ENCODE measurements at places on chromosomes 16 and 17.

- no peak overlapping the region for H3K27ac ChIP-seq
- no peaks in the 10 kb centered on the region for H3K27me3 ChIP-seq
- no peak overlapping the region for H3K4me3 ChIP-seq
- ATAC-seq, result no peak
- no peaks in the 10 kb centered on the region for H3K36me3 ChIP-seq
- H3K4me1 ChIP-seq, result no peaks in the 10 kb centered on the region
Observed at GRCh38 chr17:66165537-66166123, 26.3 kb downstream of the CEP112 start.

DNA sequence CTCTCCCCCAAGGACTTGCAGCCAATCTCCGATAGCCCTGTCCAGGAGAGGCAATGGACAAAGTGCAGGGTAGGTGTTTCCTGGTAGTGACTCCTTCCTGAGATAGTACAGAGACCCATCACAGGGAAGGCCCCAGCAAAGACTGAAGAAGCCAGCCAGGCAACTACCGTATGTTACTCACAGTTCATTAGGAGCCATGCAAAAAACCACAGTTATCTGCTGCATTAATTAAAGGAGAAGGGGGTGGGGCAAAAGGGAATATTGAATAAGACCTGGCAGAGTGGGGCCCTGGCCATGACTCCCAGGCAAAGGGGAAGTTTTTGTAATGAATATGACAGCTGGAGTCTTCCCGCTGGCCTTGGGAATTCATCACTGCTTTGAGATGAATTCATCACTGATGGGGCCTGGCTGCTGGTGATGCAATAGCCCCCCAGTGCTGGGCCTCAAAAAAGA lies 2.5 kb upstream of the SLC13A2 start:
- no peak overlapping the region for H3K4me3 ChIP-seq
- no peaks in the 10 kb centered on the region for H3K4me1 ChIP-seq
- ATAC-seq, result no peak

GRCh38 chr16:9859701-9860327 lies 322.4 kb downstream of the GRIN2A start:
- H3K36me3 ChIP-seq, result no peaks in the 10 kb centered on the region
- H3K4me1 ChIP-seq, result no peaks in the 10 kb centered on the region

DNA sequence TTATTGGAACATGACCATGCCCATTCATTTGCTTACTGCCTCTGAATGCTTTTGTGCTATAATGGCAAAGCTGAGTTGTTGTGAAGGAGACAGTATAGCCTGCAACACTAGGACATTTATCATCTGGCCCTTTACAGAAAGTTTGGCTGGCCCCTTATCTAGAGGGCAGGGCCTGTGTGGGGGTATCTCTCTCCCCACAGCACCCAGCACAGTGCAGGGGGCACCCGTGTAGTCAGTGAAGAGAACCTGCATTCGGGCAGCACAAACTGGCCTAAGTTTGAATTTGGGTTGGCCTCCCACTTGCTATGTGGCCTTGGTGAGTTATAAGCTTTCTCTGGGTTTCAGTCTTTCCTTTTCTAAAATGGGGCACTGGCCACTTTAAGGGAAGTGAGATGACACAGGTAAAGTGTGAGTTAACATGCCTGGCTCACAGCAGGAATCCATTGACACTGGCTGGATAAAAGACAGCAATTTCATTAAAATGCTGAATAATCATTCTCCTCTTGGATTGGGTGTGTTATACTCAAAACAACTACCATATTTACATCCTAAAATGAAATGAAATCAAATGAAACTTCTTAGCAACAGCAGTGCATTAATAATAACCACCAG lies 12.1 kb downstream of the UBE2O start:
- H3K4me3 ChIP-seq, result no peak overlapping the region
- H3K4me1 ChIP-seq, result peaks cover 78% of the 10 kb centered on the region
- H3K27ac ChIP-seq, result no peak overlapping the region
- ATAC-seq, result no peak

DNA sequence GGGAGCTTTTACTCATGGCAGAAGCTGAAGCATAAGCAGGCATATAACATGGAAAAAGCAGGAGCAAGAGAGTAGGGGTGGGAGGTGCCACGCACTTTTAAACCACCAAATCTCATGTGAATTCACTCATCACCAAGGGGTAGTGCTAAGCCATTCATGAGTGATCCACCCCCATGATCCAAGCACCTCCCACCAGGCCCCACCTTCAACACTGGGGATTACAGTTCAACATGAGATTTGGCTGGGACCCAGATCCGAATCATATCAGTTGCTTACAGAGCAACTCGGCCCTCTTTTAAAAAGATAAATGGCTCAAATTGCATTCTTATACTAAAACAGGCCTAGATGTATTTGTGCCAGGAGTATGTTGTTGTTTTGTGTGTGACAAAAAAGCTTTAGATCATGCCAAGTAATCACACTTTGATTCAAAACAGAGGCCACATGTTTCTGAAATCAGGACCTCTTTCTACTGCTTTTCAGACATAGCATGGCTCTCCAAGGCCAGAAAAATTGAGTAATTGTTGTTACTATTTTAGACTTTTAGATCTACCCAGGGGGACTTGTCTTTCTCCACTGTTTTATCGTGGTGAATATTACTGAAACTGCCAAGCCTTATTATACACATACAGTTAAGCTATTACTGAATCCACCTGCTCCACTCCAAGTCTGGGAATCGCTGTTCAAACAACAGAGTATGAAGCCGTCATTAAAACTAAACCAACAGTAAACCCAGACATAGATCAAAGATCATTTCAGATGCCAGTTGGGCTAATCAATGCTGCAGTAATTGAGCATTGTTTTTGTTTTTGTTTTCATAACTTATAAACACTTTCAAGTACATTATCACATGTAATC lies 163.3 kb downstream of the KCNJ2 start:
- H3K4me1 ChIP-seq, result no peaks in the 10 kb centered on the region
- ATAC-seq, result no peak
- no peak overlapping the region for H3K27ac ChIP-seq
- no peak overlapping the region for H3K4me3 ChIP-seq

GRCh38 chr17:28973425-28973824 lies 22.1 kb upstream of the PHF12 start:
- H3K27ac ChIP-seq, result no peak overlapping the region
- no peaks in the 10 kb centered on the region for H3K4me1 ChIP-seq
- H3K36me3 ChIP-seq, result no peaks in the 10 kb centered on the region
- no peak for ATAC-seq
- no peak overlapping the region for H3K4me3 ChIP-seq

GRCh38 chr17:33459078-33459940 lies 166.2 kb upstream of the ASIC2 start:
- no peak overlapping the region for H3K27ac ChIP-seq
- peaks cover 33% of the 10 kb centered on the region for H3K27me3 ChIP-seq
- no peaks in the 10 kb centered on the region for H3K36me3 ChIP-seq
- no peak for ATAC-seq
- H3K4me1 ChIP-seq, result no peaks in the 10 kb centered on the region

DNA sequence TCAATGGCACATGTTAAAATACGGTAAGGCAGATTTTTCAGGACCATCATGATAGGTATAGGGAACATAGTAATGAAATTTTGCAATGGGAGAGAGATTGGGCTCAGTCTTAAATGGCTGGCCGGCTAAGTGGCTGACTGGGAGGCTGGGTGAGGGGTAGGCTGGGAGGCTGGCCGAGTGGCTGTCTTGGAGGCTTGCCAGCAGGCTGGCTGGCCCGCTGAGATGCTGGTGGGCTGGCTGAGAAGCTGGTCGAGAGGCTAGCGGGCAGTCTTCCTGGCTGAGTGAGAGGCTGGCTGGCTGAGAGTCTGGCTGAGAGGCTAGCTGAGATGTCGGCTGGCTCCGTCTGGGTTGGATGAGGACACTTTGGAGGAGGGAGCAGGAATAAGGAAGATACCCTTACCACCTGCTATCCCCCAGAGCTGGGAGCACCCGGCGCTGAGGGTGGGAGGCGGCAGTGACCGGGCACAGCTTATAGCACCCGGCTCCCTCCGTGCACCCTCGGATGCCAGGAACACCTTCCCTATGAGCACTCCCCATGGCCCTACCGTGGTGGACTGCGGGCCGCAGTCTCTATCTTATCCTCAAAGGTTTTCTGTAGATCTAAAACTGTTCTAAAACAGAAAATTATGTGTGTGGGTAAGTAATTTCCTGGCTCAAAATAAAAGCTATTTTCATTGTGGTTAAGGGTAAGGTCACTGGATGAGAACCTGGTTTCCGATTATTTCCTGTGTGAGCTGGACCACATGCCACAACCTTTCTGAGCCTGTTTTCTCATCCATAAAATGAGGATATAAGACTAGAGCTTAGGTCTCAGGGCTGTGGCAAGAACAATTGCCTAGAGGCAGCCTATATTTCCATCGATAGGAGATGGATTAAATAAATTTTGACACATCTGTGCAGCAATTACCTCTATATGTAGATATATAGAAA lies 34.5 kb upstream of the TMC5 start:
- H3K4me1 ChIP-seq, result peaks cover 12% of the 10 kb centered on the region
- H3K4me3 ChIP-seq, result no peak overlapping the region
- peak; percentile 44 for ATAC-seq
- peaks cover 41% of the 10 kb centered on the region for H3K27me3 ChIP-seq
- H3K27ac ChIP-seq, result no peak overlapping the region

DNA sequence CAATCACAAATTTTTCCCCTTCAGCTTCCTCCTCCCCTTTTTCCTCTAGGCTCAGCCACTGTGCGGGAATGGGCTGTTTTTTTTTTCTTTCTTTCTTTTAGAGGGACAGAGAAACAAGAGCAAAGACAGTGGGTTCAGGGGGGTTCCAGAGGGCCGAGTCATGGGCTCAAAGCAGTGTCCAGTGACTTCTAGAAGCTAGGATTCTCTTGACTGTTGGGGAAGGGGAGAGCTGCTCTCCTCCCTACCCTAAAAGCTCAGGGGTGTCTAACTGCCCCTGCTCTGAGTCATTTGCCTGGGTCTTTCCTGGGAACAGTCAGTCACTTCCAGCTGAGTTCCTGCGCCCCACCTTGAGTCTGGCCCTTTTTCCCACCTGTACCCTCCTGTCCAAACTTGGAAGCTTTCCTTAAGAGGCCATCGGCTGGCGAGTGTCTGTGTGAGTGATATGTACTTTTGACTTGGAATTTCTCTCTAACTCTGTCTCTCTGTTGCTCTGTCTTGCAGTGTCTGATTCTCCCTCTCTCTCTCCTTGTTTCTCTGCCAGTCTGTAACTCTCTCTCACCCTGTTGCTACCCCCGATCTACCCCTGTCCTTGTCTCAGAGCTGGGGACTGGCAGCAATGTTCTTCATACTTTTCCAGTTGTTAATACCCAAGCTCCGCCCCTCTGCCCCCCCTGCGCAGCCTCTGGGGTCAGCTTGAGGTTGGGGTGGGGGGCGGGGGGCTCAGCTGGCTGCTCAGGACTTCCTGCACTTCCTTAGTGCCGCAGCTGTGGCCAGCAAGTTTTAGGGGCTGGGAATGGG lies 2.4 kb downstream of the THRA start:
- peak overlapping the region; percentile 7 for H3K27ac ChIP-seq
- H3K4me3 ChIP-seq, result no peak overlapping the region
- ATAC-seq, result no peak
- no peaks in the 10 kb centered on the region for H3K36me3 ChIP-seq
- H3K27me3 ChIP-seq, result no peaks in the 10 kb centered on the region

DNA sequence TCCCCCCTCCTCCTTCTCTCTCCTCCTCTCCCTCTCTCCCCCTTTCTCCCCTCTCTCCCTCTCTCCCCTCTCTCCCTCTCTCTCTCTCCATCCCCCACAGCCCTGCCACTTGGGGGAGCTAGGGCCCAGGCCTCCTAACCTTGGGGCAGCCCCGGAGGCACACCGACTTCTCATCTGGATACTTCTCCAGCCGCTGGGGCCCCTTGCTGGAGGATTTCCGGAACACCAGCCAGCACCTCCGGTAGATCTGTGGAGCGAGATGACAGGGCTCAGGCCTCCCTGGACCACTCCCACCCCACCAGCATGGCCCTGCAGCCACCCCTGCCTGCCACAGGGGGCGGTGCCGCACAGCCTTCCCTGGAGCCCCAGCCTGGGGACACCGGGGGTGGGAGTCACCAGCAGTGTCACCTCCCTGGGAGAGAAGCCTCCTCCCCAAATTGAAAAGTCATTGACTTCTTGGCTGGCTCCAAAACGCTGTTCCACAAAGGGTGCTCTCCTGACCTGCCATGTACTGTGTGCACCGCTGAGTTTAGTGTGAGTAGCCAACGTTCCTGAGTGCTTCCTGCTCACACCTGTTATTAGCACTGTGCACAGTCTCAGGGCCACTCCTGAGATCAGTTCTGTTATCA lies 10.5 kb downstream of the DOK4 start:
- peaks cover 8% of the 10 kb centered on the region for H3K27me3 ChIP-seq
- H3K4me3 ChIP-seq, result peak overlapping the region; percentile 19
- peak overlapping the region; percentile 44 for H3K27ac ChIP-seq
- peak; percentile 84 for ATAC-seq
- H3K4me1 ChIP-seq, result peaks cover 50% of the 10 kb centered on the region

GRCh38 chr16:49740256-49740655 lies 115.7 kb downstream of the ZNF423 start:
- no peaks in the 10 kb centered on the region for H3K4me1 ChIP-seq
- H3K4me3 ChIP-seq, result no peak overlapping the region
- H3K27ac ChIP-seq, result no peak overlapping the region
- no peaks in the 10 kb centered on the region for H3K36me3 ChIP-seq
- H3K27me3 ChIP-seq, result no peaks in the 10 kb centered on the region
- ATAC-seq, result no peak

- no peaks in the 10 kb centered on the region for H3K27me3 ChIP-seq
- H3K4me1 ChIP-seq, result peaks cover 32% of the 10 kb centered on the region
- H3K36me3 ChIP-seq, result peaks cover 33% of the 10 kb centered on the region
- no peak for ATAC-seq
Observed at GRCh38 chr17:77101521-77102410, 39.0 kb upstream of the SEC14L1 start.

DNA sequence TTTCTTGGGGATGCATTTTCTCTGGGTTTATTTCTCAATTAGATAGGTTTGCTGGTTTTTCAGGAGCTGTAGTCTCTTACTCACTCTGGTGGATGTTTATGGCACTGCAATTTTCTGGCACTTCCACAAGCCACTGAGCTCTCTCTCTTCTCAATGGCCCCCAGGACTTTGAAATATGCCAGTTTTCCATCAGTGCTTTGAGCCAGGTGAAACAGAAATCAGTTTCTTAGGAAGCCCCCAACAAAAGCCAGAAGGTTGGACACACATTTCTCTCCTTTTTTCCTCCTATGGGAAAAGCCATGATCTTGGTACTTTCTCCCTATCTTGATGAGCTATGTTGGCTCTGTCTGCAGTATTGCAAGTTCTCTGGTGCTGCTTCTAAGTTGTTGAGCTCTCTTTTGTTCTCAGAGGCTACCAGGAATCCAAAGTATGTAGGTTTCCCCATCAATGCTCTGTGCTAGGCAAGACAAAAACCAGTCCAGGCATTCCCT lies 90.7 kb upstream of the SMIM36 start:
- peaks cover 29% of the 10 kb centered on the region for H3K27me3 ChIP-seq
- H3K27ac ChIP-seq, result no peak overlapping the region
- H3K4me3 ChIP-seq, result no peak overlapping the region
- no peaks in the 10 kb centered on the region for H3K4me1 ChIP-seq

GRCh38 chr17:79608624-79608959 lies 2.3 kb downstream of the RBFOX3 start:
- ATAC-seq, result no peak
- peaks cover 77% of the 10 kb centered on the region for H3K27me3 ChIP-seq
- no peak overlapping the region for H3K4me3 ChIP-seq
- no peaks in the 10 kb centered on the region for H3K36me3 ChIP-seq

GRCh38 chr17:81461607-81462500 lies 50.7 kb downstream of the ACTG1 start:
- H3K27me3 ChIP-seq, result peaks cover 58% of the 10 kb centered on the region
- H3K4me1 ChIP-seq, result peaks cover 5% of the 10 kb centered on the region
- no peaks in the 10 kb centered on the region for H3K36me3 ChIP-seq
- no peak overlapping the region for H3K27ac ChIP-seq
- no peak overlapping the region for H3K4me3 ChIP-seq
- no peak for ATAC-seq

- no peak for ATAC-seq
- H3K27ac ChIP-seq, result no peak overlapping the region
- H3K4me3 ChIP-seq, result no peak overlapping the region
- H3K4me1 ChIP-seq, result no peaks in the 10 kb centered on the region
- H3K36me3 ChIP-seq, result no peaks in the 10 kb centered on the region
- peaks cover 33% of the 10 kb centered on the region for H3K27me3 ChIP-seq
Observed at GRCh38 chr17:34113089-34113488, 142.0 kb upstream of the CCL2 start.
